Stimulated activated CD8-positive, alpha-beta memory T cell treated with anti-CD3 and anti-CD28 coated beads, Interleukin-4, amount 100 ng/mL, for 4 hours (primary cell): ENCODE measurements at places on chromosomes 6 and 20.

GRCh38 chr6:6546318-6547109 lies 42.0 kb upstream of the LY86 start:
- DNase-seq, result no peak

GRCh38 chr6:66628917-66629316 lies 921.9 kb upstream of the EYS start:
- no peak for DNase-seq

DNA sequence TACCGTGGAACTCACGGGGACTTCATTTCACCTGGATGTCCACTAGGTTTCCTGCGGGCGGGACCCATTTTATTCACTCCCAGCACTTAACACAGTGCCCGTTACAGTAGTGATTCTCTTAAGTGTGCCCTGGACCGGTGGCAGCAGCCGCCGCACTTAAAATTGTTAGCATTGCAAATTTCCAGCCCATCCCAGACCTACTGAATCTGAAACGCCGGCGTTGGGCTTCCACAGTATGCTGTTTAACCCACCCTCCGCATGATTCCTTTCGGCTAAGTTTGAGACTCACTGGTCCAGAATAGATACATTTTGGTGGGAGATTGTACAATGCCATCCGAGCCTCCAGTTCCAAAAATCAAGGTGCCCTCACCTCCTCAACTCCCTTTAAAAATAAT lies 967 bp downstream of the SMPDL3A start:
- DNase-seq, result no peak

DNA sequence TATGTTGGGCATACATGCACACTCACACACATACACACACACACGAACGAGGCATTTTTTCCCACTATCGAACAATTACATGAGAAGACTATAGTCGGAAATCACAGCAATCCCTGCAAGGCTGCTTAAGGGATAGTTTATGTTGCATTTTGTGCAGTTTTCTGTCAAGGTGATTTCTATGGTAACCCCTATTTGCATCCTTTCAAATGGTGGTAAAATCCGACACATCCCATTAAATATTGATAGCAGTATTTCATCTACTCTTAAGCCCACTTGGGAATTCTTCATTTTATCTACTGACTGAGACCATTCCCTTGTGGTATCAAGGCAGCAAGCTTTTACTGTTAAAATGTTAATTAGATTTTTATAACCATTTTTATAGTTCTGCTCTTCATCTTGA lies 457.8 kb downstream of the HACE1 start:
- no peak for DNase-seq

GRCh38 chr6:133551847-133552341 lies 310.7 kb downstream of the EYA4 start:
- no peak for DNase-seq

GRCh38 chr6:31836474-31837368 lies 9.2 kb downstream of the HSPA1B start:
- DNase-seq, result no peak

GRCh38 chr20:33685328-33686099 lies 671 bp downstream of the E2F1 start:
- DNase-seq, result no peak

- DNase-seq, result no peak
Measured at GRCh38 chr6:359261-360035, 32.1 kb upstream of the IRF4 start.

DNA sequence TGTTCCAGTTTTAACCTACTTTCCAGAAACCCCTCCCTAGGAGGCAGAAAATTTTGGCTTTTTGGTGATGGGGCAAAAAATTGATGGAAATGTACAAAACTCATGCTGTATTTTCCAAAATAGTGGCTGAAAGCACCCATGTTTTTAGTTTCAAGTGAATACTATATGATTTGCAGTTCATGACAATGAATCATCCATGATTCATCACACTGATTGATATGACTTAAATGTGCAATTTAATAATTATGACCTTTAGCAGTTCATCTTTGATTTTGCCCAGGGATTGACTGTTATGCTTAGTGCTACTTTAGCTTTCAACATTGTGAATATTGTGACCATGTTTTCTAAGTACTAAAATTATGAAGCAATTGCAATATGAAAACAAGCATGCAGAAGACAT lies 478.7 kb downstream of the HTR1B start:
- no peak for DNase-seq

GRCh38 chr6:9138936-9139335 lies 703.6 kb upstream of the SLC35B3 start:
- DNase-seq, result no peak

DNA sequence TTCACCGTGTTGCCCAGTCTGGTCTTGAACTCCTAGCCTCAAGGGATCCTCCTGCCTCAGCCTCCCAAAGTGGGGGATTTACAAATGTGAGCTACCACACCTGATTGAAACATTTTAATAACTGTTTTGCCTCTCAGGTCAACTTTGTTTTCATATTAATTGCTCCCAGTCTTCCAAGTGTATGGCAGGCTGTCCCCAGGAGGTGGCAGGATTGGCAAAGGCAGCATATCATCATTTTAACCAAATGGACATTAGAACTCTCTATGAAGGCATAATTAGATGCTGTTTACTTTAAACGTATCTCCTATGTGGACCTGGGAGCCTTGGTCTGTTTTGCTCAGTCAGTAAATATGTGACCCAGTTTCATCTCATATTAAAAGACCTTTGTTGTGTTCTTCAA lies 59.2 kb upstream of the CSE1L start:
- DNase-seq, result no peak
